ENCODE measurements at places on chromosomes 12 and 14.

GRCh38 chr12:7907009-7907408 lies 29.0 kb downstream of the SLC2A3 start:
- peak; percentile 62 for DNase-seq

DNA sequence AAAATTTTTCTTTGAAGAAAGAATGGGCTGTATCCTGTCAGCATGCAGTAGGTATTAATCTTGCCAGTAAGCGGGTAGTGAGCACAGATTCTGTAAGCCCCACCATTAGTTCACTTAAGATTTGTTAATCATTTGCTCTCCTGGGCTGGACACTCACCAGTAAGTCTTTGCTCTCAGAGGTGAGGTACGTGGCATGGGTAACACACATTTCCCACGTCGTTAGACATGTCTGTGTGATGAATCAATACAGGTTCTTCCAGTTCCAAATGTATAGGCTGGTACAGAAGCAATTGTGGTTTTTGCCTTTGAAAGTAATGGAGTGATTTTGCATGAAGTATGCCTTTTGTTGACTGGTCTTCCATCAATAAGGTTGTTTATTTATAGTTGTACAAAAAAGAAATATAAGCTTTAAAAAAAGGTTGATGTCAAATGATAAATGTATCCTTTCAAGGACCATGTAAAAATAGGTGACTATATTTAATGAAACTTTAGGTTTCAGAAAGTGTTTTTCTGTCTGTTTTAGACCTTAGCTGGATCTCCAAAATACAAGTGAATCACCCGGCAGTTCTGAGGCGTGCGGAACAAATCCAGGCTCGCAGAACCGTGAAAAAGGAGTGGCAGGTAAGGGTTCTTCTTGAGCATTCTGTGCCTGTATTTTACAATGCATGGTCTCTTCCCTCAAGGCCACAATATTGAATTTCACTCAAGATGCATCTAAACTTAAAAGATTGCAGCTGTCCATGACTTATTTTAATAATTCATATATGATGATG lies 45.5 kb downstream of the DERA start:
- no peak for DNase-seq

DNA sequence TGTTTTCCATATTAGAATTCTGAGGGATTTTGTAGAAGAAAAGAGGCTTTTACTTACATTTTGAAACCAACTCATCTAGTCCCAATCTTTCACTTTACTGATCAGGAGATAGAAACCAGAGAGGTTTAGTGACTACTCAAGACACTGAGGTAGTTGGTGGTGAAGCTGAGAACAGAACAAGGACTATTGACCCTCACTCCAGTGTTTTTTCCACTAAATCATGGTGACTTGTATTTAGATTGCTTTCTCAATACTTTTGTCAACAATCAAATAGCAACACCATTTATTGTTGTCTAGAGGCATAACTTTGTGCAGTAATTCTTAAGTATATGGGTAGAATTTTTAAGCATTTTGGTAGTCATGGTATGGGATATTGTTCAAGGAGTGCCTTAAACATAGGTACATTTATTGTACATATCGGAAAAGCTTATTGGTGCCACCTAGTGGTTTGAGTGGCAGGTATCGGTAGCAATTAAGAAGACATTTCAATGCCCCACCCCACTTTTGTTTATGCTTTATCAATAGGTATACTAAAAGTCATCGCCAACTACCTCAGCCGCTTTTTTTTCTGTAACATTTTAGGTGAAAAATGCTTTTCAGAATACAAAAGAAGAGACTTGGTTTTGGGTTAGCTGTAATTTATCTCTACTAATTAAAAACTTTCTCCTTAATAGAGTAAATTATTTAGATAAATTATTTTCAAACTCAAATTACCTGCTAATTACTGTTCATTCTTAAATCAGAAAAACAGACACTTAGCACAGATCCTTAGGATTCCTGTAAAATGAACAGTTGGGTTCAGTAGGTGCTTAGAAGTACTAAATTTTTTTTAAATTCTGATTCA lies 47.3 kb upstream of the PAWR start:
- peak; percentile 82 for DNase-seq

DNA sequence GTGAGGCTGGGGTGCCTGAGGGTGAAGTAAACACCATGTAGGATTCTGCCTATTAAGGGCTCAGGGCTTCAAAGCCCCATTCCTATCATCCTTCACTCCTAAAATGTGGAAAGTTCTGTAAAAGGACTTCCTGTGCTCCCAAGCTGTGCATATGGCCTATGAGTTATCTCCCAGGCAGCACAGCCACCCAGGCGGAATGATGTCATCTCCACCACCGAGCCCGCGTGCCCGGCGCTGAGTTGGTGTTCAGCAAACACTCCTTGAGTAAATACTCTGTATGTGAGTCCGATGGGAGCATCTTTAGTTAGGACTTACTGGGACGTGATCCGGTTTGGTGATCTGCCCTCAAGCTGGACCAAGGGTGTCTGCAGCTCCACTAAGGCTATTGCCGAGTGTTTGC lies 437.3 kb downstream of the MED13L start:
- DNase-seq: peak; percentile 26
